Keratinocyte (primary cell): ENCODE measurements at places on chromosomes 11 and 22. TPM values are rescaled to one million over a fixed set of nuclear protein-coding genes. Genes with fewer than 3 reads are reported as not detected.

GRCh38 chr22:16834971-16835370, 9.8 kb upstream of the XKR3 start:
- H3K36me3 ChIP-seq, result no peaks in the 10 kb centered on the region
- no peak overlapping the region for H3K27ac ChIP-seq
- no peaks in the 10 kb centered on the region for H3K27me3 ChIP-seq
- H3K4me3 ChIP-seq, result no peak overlapping the region
- DNase-seq, result no peak

Gene GP1BB
- polyA plus RNA-seq, result 0.05 to 0.23 TPM in 2 of 3 replicates, not detected in the other

GRCh38 chr11:30016588-30017363, at the start of gene KCNA4:
Gene KCNA4 (minus strand): TSS chr11:30017030. CDS start chr11:30012678, 4,352 bp downstream.
- no peak within 1 kb of the TSS for H3K4me3 ChIP-seq
- no peaks in the 10 kb centered on the region for H3K4me1 ChIP-seq
- H3K27ac ChIP-seq, result no peak within 1 kb of the TSS
- no peaks in the 10 kb centered on the region for H3K36me3 ChIP-seq
- no peak for DNase-seq
- H3K27me3 ChIP-seq, result peaks cover 31% of the 10 kb centered on the region

DNA sequence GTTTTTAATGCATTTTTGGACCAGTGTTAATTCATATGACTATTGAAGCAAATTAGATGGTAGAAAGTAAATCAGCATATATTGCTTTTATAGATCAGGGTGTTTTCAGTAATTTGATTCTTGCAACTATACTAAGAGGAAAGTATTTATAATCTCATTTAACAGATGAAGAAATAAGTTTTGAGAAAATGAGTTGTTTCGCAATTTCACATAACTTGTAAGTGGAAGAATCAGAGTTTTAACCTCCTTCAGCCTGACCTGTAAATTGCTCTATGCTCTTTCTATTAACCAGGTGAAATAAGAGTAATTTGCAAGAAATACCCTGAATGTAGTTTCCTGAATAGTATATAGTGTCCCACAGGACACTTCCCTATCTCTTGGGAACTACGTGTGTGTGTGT, 1106.8 kb upstream of the RAG2 start:
- no peaks in the 10 kb centered on the region for H3K4me1 ChIP-seq
- H3K27ac ChIP-seq, result no peak overlapping the region
- no peaks in the 10 kb centered on the region for H3K36me3 ChIP-seq
- no peaks in the 10 kb centered on the region for H3K27me3 ChIP-seq
- DNase-seq, result no peak

DNA sequence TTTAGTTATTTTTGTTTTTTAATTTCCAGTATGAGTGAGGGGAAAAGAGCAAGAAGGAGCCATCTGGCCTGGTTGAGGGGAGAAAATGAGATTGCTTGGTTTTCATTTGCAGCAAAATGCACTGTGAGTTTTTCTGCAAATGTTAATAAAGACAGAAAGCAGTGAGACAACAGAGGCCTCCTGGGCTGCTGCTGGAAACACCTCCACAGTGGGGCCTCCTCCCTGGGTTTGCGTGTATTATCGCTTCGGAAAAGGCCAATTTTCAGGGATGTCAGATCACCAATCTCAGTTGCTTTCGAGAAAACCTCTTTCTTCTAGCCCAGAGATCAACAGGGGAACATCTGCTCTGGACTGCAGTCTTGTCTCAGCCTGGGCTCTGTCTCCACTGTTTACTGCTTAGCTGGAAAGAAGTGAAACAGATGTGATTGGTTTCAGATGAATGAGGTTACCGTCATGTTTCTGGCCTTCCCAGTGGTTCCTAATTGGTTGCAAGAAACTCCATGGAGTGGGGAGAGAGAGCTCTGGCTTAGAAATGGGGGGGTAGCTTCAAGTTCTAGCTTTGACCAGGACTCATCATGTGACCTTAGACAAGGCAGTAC, 17.3 kb downstream of the TSPAN18 start:
- H3K36me3 ChIP-seq, result no peaks in the 10 kb centered on the region
- DNase-seq, result no peak
- no peak overlapping the region for H3K4me3 ChIP-seq
- no peaks in the 10 kb centered on the region for H3K4me1 ChIP-seq

GRCh38 chr11:47002390-47002789, 65.8 kb downstream of the CSTPP1 start:
- no peaks in the 10 kb centered on the region for H3K36me3 ChIP-seq
- H3K27ac ChIP-seq, result no peak overlapping the region
- no peaks in the 10 kb centered on the region for H3K27me3 ChIP-seq
- DNase-seq, result no peak
- H3K4me3 ChIP-seq, result no peak overlapping the region

Gene FAM227A
- polyA plus RNA-seq, result 0.54 to 1.1 TPM (median 0.94 TPM) in 3 replicates

Gene APOL3
- polyA plus RNA-seq, result 0.46 to 1.1 TPM (median 0.92 TPM) in 3 replicates

DNA sequence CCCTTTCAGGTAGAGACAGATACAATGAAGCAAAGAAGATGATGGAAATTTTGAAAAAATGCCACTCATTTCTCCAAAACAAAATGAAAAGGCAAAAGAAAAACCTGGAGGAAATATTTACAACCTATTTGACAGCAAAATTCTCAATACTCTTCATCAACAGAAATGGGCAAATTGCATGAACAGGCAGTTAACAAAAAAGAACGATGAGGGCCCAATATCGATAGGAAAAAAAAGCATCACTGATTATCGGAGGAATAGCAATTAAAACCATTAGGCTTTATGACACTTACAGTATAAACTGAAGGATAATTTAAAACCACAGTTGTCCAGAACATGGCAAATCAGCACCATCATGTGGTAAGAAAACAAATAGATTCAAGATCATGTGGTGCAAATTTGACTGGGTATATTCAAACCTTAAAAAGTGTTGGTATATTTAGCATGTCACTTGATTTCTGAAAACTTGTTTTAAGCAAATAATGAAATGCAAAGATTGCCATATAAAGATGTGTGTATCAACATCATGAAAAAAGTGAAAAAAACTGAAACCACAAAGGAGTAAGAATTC, 222.9 kb downstream of the BRD1 start:
- DNase-seq, result no peak
- H3K36me3 ChIP-seq, result no peaks in the 10 kb centered on the region
- H3K27ac ChIP-seq, result no peak overlapping the region
- H3K4me1 ChIP-seq, result no peaks in the 10 kb centered on the region
- H3K4me3 ChIP-seq, result no peak overlapping the region

Gene KREMEN1
- 6.3 to 11.4 TPM (median 6.8 TPM) in 3 replicates for polyA plus RNA-seq

- H3K4me3 ChIP-seq, result no peak overlapping the region
- no peak overlapping the region for H3K27ac ChIP-seq
- DNase-seq, result no peak
- no peaks in the 10 kb centered on the region for H3K36me3 ChIP-seq
- H3K27me3 ChIP-seq, result no peaks in the 10 kb centered on the region
- no peaks in the 10 kb centered on the region for H3K4me1 ChIP-seq
Observed at GRCh38 chr11:135004495-135004894, 592.5 kb upstream of the B3GAT1 start.

Gene LMO1
- 0.08 to 0.18 TPM in 2 of 3 replicates, not detected in the other for polyA plus RNA-seq

Gene PRCP
- polyA plus RNA-seq, result 32.3 to 43.5 TPM (median 36.5 TPM) in 3 replicates

Gene CSNK2A3
- 1.4 to 2.6 TPM (median 1.8 TPM) in 3 replicates for polyA plus RNA-seq

DNA sequence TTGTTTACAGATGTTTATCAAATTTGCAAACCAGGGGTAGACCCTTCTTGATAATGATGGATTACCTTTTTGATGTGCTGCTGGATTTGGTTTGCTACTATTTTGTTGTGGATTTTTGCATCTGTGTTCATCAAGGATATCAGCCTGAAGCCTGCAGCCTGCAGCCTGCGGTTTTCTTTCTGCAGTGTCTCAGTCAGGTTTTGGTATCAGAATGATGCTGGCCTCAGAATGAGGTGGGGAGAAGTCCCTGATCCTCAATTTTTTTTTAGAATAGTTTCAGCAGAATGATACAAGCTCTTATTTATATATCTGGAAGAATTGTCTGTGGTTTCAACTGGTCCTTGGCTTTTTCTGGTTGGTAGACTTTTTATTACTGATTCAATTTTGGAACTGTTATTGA, 19.7 kb upstream of the RAB38 start:
- DNase-seq, result no peak
- H3K36me3 ChIP-seq, result no peaks in the 10 kb centered on the region
- H3K4me3 ChIP-seq, result no peak overlapping the region

- no peaks in the 10 kb centered on the region for H3K4me1 ChIP-seq
- no peak for DNase-seq
- no peaks in the 10 kb centered on the region for H3K36me3 ChIP-seq
Observed at GRCh38 chr11:128226106-128226716, 361.1 kb downstream of the ETS1 start.

DNA sequence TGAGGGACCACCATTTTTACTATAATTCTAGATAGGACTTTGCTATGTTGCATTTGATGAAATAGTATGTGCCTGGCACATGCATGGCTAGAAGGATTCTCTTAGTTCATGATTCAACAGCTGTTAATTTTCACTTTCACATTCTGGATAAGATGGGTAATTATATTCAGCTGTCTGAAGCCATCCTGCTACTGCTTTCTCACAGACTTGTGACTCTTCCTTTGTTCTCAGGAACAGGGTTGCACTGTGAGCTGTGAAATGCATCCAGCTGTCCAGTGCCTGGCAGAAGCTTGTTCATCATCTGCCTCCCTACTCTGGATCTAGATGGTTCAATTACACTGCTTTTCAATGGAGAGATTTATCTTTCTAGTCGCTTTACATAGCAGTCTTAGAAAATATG, 610.1 kb upstream of the ANO5 start:
- H3K4me3 ChIP-seq, result no peak overlapping the region
- H3K27ac ChIP-seq, result no peak overlapping the region
- no peaks in the 10 kb centered on the region for H3K4me1 ChIP-seq
- no peaks in the 10 kb centered on the region for H3K36me3 ChIP-seq
- DNase-seq, result no peak
- H3K27me3 ChIP-seq, result peaks cover 5% of the 10 kb centered on the region

GRCh38 chr22:33341611-33342010, 283.4 kb upstream of the SYN3 start:
- H3K4me1 ChIP-seq, result no peaks in the 10 kb centered on the region
- no peak for DNase-seq
- H3K4me3 ChIP-seq, result no peak overlapping the region
- no peaks in the 10 kb centered on the region for H3K27me3 ChIP-seq

DNA sequence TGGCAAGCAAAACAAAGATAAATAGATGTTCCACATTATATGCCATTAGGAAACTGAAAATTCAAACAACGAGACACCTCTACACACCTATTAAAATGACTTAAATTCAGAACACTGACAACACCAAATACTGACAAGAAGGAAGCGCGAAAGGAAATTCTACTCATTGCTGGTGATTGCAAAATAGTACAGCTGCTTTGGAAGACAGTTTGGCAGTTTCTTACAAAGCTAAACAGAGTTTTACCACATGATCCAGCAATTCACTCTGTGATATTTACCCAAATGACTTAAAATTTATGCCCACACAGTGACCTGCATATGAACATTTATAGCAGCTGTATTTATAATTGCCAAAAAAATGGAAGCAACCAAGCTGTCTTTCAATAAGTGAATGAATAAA, 232.6 kb downstream of the CASP12 start:
- H3K27me3 ChIP-seq, result no peaks in the 10 kb centered on the region
- no peak overlapping the region for H3K27ac ChIP-seq
- H3K4me1 ChIP-seq, result peaks cover 9% of the 10 kb centered on the region
- H3K4me3 ChIP-seq, result no peak overlapping the region

Gene UBQLN3
- not detected in 3 replicates for polyA plus RNA-seq

Gene CHADL
- polyA plus RNA-seq, result 0.16 to 0.26 TPM (median 0.26 TPM) in 3 replicates

GRCh38 chr11:130314184-130314749, 450 bp downstream of the ZBTB44 start:
- peak overlapping the region; percentile 68 for H3K4me3 ChIP-seq
- H3K36me3 ChIP-seq, result no peaks in the 10 kb centered on the region
- no peak for DNase-seq
- no peaks in the 10 kb centered on the region for H3K27me3 ChIP-seq
- peaks cover 23% of the 10 kb centered on the region for H3K4me1 ChIP-seq

Gene SLC22A9
- not detected in 3 replicates for polyA plus RNA-seq
